ENCODE measurements at places on chromosomes 7 and 10.
A peak's percentile ranks its signal among the peaks of the same experiment; 100 is the strongest.

DNA sequence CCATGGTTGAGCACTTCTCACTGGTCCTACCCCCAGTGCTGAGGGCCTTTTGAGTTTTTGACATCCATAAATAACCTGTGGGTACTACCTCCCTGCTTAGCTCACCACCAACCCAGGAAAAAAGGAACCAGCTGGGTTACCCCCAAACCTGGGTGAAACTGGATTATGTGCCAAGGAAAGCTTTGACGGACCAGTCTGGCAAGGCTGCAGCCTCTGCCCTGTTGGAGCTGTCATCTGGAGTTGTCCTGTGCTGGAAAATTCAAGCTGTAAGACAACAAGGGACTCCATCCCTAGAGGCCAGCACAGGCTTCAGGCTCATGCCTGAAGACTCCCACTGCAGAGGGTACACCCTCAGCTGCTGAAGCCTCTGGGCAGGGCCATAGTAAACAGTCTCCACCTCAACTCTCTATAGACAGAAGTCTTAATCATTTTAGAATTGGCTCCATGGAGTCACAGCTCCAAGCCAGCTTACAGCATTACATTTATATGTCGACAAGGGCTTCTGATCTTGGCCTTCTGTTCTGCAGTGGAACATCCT is 115.5 kb upstream of the AFAP1L2 start:
- DNase-seq = no peak

- DNase-seq = no peak
These were observed 176.8 kb upstream of the TBX20 start for GRCh38 chr7:35430547-35431153.

- no peak for DNase-seq
These were observed 108.4 kb downstream of the HIPK2 start for GRCh38 chr7:139669106-139670061.

DNA sequence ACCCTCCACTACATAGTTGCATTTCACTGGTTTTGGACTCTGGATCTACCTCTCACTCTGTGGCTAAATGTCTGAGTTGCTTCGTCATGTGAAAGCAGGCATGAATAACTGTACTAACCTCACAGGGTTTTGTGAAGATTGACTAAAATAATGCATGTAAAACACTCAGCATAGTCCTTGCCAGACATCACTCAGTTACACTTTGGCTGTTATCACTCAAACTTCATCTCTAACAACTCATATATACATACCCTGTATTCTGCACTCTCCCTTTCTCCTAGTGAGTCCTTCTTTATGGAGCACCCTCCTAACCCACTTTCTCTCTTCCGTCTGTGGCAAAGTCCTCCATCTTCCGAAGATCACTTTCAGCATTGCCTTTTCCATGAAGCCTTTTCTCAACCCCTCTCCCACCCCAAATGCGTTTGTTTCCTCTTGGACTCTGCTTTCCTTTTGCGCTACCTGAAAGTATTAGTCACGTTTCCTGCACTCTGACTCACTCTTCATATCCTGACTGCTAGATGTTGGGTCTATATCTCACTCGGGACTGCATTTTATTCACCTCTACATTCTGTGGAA is 72.6 kb downstream of the OSBPL3 start:
- DNase-seq = no peak

GRCh38 chr7:34016876-34017275 is 111.5 kb downstream of the BMPER start:
- no peak for DNase-seq

DNA sequence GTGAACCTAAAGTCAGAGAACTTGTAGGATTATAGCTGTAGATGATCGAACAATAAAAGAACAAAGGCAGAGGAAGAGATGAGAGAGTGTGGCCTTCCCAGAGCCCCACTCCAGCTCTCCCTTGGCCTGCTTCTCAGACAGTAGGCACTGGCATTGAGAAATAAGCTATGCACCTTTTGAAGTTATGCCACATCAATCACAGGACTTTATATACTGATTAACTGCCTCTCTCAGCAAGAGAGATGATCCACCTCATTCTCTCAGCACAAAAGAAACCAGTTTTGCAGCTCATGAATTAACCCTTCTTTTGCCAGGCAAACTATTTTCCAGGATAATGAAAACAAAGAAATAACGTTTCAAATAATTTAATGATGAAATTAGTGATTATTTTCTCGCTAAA is 22.0 kb upstream of the CTTNBP2 start:
- no peak for DNase-seq

- no peak for DNase-seq
These were observed 261.6 kb downstream of the TWIST1 start for GRCh38 chr7:18855796-18856195.

DNA sequence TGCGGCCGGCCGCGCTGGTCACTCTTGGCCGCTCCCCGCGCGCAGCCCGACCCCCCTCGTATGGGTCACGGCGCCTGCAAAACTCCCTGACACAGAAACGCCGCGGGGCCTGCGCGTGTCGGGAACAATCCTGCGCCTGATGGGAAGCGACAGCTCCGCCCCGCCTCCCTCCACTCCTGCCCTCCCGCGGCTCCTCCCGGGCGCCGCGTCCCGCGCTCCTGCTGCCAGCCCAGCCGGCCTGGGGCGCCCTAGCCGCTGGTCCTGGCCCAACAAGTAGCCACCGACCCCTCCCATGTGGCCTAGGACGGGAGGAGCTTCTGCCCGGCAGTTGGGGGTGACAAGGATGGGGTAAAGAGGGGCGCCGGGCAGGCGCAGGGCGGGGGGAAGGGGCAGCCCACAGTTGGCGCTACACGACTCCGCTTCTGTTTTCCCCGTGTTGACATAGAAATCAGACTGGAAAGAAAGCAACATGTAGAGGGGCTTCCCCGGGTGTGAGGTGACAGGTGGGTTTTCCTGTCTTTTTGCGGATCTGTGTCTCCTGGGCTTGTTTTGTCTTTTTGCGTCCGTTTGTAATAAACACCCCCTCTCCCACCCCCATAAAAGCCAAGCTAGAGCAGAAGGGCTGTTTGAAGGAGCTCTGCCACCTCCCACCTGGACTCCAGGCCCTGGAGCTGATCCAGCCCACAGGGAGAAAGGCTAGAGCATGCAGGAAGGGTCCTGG is 35.1 kb upstream of the PAX2 start:
- no peak for DNase-seq

DNA sequence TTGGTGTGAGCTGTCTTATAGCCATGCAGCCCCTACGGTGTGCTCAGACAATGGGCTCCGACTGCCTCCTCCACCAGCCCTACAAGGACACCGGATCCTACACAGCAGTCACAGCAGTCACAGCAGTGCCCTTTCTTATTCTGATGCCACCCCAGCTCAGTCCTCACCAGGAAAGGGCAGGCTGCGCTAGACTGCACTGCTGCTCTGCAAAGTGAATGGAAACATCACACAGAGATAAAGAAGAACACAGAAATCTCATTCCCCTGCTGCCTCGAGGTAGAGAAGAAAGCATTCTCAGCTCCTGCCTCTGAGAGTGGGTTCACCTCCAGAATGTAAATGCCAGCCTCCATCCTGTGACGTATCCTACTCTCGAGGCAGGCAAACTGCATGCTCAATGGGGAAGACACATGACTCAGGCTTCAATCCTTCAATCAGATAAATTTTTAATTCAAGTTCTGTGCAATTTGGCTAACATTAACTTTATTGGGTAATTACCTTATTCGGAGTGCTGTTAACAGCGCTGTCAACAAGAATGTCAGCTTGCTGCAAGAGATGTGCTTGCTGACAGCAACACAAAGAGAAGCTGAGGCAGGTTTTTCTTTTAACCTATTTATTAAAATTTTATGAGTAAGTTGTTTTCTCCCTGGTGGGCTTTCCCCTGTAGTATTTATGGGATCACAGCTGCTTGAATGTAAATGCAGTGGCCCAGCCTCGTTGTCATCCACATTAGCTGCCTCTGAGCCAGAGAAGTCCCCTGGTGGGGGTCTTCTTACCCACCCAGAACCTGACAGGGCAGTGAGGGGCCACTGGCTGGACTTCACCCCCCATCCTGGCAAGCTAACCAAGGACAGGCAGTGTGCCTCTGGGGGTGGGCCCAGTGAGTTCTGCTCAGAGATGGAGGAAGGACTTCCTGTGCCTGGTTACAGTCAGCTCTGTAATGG is 241.3 kb upstream of the KMT2E start:
- DNase-seq = peak; percentile 29

DNA sequence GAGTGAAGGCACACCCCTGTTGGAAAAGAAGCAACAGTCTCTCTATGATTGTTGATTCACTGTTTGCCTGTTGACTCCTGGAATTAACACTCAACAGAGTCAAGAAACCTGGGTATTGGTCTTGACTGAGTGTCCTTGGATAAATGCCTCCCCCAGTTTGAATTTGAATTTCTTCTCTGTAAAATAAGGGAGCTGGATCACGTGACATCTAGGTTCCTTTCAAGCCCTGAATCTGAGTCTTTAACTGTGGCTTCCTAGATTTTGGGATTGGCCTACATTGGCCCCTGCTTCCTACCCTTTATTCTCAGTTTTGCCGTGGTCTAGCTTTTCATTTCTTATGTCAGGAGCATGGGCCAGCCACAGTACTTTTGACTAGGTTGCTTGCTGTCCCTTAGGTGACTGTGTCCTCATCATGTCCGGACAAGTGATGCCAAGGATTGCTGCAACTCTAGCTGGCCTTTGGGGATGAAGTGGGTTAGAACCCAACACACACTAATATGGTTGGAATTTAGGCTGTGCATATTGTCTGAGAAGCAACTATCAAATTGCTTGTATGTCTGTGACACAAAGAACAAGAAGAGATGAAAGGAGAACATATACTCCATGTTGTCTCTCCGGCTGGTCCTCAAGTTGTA is 35.4 kb downstream of the CALD1 start:
- no peak for DNase-seq

GRCh38 chr10:16363741-16364140 is 73.1 kb upstream of the PTER start:
- DNase-seq = no peak

GRCh38 chr10:94003488-94003887 is 9.8 kb downstream of the PLCE1 start:
- DNase-seq = no peak

GRCh38 chr10:58382489-58382995 is 2.7 kb upstream of the TFAM start:
- DNase-seq = no peak

GRCh38 chr7:48380921-48381320 is 209.7 kb downstream of the ABCA13 start:
- DNase-seq = no peak

GRCh38 chr7:41742401-41743020 is 39.6 kb upstream of the INHBA start:
- DNase-seq = no peak

DNA sequence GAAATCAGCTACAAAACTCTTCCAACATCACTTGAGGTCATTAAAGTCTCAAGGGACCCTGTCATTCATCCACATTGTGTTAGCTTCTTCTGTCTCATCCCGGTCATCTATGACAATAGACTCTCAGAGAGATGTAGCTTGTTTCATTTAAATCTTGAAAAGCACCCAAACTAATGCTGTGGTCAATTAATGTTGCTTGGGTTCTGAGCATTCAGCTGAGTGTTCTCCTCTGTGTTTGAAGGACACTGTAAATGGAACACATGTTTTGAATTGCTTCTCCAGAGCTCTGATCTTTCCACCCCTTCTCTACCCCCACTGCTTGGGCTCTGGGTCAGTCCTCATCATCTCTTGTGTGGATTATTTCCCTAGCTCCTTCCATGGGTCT is 19.6 kb upstream of the ADD3 start:
- DNase-seq = no peak

- no peak for DNase-seq
These were observed 253.1 kb upstream of the SHH start for GRCh38 chr7:156065400-156065799.

DNA sequence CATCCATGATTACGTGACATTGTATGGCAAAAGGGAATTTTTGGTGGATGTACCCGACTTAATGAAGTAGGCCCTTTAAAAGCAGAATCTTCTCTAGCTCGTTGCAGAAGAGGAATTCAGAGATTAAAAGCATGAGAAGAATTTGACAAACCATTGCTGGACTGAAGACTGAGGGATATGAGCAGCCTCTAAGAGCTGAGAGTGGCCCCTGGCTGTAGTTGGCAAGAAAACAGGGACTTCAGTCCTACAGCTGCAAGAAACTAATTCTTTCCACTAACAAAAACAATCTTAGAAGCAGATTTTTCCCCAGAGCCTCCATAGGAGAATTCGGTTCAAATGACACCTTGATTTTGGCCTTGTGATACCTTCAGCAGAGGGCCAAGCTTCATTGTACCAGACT is 34.1 kb downstream of the MACC1 start:
- DNase-seq = no peak

GRCh38 chr10:52597189-52597863 is 175.3 kb downstream of the MBL2 start:
- DNase-seq = no peak

- no peak for DNase-seq
These were observed 752 bp downstream of the LRMDA start for GRCh38 chr10:75432176-75432575.

DNA sequence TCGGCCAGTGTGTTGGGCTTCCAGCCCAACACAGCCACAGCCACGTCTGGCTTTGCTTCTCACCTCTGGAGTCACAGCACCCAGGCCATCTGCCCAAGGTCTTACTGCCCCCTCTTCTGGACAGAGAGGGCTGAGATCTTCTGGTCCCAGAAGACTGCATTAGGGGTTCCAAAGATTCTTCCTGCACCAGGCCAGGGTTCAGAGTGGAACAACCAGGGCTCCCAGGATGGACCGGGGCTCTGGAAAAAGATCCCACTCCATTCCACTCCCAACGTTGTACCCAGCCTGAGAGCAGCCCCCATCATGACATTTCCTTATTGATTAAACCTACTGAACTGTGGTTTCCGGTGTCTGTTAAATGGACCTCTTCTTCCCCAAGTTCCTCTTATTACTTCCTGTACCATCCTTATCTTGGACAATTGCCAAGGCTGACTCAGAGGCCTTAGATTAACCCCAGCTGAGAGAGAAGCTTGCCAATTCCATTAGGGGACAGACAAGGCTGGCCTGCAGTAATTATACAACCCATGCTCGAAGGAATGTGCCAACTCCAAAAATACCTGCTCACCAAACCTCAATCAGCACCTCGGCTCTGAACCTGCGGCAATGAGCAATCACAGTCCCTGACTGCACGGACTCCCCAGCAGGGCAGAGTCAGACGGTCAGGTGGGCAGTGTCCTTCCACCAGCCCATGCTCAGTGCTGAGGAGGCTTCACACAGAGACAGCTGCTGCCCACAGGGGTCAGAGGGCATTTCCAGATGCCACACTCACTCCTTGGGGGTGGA is 47.9 kb upstream of the NPFFR1 start:
- DNase-seq = peak; percentile 52

DNA sequence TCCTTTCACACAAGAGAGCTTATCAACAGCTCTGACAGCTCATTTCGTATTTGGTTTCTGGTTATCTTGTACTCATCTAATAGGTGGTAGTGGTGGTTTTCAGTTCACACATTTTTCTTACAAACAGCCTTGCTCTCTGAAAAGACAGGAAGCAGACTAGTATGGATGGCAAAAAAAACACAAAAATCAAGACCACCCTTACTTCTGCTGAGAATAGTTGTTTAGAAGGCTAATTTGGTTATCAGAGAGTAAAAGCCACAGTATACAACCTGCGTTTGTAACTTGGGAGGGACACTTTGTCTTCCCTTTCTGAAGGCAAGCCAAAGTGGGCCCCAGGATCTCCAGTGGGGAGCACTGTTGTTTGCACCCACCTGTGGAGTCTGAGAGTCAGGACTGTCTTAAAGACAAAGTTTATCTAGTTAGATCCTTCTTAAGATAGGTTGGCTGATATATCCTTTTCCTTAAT is 68.0 kb downstream of the PIP4K2A start:
- no peak for DNase-seq

Measured in left hindlimb (tissue), 1 donor.